Activated CD4-positive, alpha-beta T cell treated with anti-CD3 and anti-CD28 coated beads, Interleukin-2, amount 10 ng/mL, durations not matched to agents 24 days and 14 days (primary cell): ENCODE measurements at places on chromosomes 6 and 20.
A peak's percentile ranks its signal among the peaks of the same experiment; 100 is the strongest.

DNA sequence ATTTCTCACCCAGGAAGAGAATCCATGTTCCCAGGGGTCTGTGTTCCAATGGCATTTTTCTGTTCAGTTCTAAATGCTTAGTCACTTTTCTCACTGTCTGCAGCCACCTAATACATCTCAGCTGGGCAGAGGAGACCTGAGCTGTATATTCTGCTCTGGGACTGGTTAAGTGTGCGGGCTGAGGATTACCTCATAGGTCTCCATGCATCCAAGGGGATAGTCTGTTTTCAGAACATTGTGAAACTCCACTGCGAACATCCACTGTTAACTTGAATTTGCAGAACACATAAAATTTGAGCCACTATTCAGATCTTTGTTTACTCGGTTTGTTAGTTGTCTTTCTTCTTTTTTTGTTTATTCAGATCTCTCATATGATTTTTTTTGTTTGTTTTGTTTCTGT is 947.1 kb downstream of the TFAP2A start:
- no peak for DNase-seq

DNA sequence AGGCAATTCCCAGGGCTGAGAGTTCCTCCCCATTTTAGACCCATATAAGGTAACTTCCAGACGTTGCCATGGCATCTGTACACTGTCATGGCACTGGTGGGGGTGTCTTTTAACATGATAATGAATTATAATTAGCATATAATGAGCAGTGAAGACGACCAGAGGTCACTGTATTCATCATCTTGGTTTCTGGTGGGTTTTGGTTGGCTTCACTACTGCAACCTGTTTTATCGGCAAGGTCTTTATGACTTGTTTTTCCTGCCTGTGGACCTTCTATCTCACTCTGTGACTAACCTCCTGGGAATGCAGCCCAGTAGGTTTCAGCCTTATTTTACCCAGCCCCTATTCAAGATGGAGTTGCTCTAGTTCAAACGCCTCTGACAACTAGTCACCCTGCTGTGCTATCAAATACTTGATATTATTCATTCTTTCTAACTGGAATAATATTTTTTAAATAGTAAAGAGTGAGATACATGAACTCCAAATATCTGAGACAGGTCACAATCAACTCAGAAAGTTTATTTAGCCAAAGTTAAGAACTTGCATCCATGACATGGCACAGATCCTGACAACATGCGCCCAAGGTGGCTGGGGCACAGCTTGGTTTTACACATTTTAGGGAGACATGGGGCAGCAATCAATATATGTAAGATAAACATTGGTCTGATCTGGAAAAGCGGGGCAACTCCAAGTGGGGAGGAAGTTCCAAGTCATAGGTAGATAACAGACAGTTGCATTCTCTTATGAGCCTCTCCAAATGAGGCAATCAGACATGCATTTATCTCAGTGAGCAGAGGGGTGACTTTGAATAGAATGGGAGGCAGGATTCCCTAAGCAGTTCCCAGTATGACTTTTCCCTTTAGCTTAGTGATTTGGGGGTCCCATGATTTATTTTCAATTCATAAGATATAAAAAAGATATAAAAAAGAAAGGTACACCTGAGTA is 1.2 kb upstream of the UFL1 start:
- peak; percentile 58 for DNase-seq

GRCh38 chr20:20549704-20550103 is 162.7 kb downstream of the RALGAPA2 start:
- no peak for DNase-seq

- peak; percentile 44 for DNase-seq
Observed at GRCh38 chr6:148611213-148611612, 135.6 kb upstream of the UST start.

DNA sequence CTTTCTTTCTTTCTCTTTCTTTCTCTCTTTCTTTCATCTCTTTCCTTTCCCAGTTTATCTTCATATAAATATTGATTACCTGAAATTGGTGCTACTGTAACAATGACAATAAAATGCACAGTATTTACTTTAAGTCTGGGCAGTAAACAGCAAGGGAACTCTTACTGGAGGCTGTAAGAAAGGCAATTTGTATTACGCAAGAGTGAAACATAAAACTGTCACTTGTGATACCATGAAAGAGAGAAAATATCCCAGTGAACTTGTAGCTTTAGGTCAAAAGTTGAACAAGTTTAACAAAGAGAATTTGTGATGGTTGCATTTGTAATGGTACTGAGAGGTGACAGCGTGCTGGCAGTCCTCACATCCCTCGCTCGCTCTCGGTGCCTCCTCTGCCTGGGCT is 80.0 kb downstream of the EYS start:
- DNase-seq = no peak

GRCh38 chr6:40723967-40724366 is 136.8 kb upstream of the LRFN2 start:
- no peak for DNase-seq

DNA sequence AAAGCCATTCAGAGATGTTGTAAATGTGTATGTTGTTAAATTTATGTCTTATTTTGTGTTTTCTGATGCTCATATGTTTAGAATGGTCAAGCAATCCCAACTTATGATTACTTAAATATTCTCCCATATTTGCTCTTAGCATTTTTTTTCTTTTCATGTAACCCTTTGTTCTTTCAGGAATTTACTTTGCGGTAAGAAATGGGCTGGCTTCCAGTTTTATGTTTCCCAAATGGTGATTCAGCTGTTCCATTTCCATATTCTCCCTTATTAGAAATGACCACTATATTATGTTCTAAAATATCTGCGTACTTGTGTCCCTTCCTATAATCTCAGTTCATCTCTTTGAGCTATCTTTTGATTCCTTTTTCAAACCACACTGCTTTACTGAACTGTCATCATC is 113.7 kb downstream of the CDH26 start:
- no peak for DNase-seq

DNA sequence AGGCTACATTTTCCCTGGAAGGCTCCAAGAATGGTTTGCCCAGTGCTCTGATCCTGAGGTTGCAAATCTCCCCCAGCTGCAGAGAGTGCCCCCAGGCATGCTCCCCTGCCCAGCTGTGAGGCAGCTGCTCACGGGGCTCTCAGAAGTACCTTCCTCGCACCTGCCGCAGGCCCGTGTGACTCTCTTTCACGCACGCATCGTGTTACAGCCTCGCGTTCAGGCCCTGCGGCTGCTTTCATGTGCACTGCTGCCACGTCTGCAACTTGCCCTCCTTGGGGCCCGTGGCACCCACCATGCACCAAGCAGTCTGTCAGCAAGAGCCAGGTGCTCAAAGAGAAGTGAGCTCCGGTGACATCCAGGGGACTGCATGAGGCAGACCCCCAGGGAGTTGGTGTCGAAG is 28.6 kb upstream of the SPO11 start:
- DNase-seq = no peak

DNA sequence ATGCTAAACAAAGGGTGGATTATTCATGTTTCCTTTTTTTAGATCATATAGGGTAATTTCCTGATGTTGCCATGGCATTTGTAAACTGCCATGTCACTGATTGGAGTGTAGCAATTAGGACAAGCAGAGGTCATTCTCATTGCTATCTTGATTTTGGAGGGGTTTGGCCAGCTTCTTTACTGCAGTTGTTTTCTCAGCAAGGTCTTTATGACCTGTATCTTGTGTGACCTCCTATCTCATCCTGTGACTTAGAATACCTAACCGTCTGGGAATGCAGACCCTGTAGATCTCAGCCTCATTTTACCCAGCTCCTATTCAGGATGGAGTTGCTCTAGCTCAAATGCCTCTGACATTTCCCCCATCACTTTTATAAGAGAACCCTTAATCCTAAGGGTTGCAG is 53.6 kb downstream of the CDS2 start:
- DNase-seq = no peak

DNA sequence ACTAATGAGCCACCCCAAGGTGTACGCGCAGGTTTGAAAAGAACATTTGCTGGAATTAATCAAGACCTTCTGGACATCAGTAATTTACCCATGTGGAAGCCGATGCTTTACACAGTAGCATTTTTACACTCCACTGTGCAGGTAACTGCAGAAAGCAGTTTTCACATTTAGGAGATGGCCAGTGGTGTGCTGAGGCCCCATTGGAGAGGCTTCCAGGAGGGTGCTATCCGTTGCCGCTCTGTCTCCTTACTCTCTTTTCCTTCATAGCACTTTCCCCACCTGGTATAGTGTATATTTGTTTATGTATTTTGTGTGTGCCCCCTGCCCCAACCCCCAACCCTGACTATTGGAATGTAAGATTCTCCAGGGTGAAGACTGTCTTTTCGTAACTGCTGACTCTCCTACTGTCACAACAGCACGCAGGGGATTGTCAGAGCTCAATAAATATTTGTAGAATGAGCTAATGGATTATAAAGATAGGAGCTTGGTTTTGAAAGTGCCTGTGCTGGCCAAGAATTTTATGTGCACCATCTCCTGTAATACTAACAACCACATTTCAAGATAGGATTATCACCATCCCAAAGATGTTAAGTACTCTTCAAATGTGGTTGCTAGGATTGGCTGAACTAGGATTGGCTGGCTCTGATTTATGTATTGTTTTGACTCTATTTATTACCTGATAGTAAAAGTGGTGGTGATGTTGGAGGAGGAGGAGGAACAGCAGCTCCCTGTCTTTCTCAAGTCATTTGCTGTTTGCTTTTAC is 74.0 kb upstream of the GLP1R start:
- peak; percentile 26 for DNase-seq

DNA sequence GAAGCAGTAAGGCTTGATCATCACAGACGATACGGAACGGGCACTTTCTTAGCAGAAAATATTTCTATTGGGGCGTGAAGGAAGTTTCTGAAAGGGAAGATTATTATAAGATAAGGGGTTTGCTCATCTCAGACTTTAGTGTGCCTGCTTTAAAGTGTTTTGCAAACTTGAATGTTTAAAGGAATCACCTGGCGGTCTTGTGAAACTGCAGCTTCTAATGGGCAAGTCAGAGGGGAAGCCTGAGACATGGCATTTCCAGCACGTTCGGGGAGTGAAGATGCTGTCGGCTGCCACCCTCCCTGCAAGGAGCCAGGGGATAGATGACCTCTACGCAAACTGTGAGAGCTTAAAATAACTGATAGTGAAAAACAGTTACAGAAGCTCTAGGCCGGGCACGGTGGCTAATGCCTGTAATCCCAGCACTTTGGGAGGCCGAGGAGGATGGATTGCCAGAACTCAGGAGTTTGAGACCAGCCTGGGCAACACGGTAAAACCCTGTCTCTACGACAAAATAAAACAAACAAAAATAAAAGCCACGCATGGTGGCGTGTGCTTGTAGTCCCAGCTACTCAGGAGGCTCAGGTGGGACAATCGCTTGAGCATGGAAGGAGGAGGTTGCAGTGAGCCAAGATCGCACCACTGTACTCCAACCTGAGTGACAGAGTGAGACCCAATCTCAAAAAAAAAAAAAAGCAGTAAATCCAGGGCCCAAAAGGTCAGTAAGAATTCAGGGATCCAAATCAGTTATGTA is 2.3 kb upstream of the KIF16B start:
- peak; percentile 65 for DNase-seq

- no peak for DNase-seq
Observed at GRCh38 chr20:7608250-7608649, 332.0 kb downstream of the HAO1 start.

DNA sequence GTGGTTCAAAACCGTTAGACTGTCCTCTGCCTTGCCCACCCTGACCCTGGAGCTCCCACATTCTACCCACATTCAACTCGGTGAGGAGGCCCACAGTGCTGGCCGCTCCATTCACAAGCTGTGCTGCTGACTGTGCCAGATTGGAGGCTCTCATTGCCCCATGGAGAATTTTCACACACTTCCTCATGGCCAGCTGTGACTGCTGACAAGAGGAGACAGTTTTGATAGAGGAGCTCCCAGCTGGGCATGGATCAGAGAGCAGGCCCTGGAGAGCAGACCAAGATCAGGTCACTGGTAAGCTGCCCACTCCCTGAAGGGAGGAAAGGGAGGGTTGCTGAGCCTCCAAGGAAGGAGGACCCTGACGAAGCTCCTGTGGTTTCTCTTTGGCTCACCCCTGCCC is 246.1 kb upstream of the RIN2 start:
- DNase-seq = no peak

DNA sequence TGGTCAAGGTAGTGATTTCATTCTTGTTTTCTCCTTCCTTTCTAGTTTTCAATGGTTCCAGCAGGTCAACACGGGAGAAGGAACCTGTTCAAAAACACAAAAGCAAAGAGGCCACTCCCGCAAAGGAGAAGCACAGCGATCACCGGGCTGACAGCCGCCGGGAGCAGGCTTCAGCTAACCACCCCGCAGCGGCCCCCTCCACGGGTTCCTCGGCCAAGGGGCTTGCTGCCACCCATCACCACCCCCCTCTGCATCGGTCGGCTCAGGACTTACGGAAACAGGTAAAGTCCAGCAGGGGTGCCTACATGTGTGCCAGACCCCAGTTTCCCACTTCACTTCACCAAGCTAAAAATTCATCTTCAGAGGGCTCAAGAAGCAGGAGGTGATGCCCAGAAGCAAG is 175.6 kb downstream of the DTNBP1 start:
- DNase-seq = no peak

DNA sequence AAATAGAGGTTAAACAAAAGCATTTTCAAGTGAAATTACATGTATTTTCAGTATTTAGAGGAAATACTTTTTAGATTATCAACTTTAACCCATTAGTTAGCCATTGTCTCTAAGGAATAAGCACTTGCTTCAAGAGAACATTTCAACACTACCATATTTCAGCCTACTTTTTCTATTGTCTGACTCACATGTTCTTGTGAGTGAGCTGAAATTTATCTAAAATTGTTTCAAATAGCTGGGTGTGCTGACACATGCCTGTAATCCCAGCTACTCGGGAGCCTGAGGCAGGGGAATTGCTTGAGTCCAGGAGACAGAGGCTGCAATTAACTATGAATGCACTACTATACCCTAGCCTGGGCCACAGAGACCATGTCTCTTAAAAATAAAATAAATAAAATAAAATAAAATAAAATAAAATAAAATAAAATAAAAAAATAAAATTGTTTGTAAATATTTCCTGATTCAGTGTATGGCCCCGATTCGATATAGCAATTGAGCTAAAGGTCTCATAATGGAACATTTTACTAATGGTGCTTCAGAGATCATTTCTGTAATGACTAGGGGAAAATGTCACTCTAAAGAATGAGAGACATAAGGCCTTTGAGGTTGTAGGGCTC is 324.6 kb upstream of the PLCB4 start:
- DNase-seq = no peak

- no peak for DNase-seq
Observed at GRCh38 chr6:136438441-136438840, 111.8 kb downstream of the MAP7 start.

DNA sequence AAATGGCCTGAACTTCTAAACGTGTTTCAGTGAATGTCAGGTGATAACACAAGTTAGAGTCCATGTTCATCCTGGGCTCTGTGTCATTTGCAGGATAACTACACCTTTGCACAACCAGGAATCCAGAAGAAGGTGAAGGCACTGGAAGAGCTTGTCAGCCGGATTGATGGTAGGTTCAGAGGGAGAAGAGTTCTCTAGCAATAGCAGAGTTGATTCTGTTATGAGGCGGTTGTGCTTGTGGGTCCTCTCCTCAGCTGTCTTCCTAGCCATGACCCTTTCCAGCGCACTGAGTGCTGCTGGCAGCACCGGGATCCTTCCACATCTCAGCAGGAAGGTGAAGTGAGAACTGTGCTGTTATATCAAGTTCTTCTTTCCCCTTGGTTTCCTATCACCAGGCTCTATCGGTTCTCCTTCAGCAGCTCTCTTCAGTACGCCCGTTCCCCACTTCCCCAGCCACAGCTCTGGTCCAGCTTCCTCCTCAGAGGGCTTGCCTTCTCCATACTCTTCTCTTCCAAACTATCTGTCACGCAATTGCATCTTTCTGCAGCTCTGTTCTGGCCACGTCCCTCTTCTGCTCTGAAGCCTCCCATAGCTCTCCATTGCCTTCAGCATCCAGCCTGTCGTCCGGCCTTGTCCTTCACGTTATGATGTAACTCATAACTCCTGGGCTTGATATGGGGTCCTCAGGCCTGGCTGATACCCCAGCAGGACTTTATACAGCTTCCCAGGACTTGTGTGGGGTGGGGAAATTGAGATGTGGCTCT is 39.9 kb upstream of the RNF8 start:
- no peak for DNase-seq
